Activated CD4-positive, CD25-positive, alpha-beta regulatory T cell treated with anti-CD3 and anti-CD28 coated beads, Interleukin-2, amount 50 U/mL, for 16 hours (primary cell): ENCODE measurements at places on chromosomes 3 and 15.

- no peak for DNase-seq
These were observed 476 bp downstream of the IP6K2 start for GRCh38 chr3:48716508-48716981.

GRCh38 chr3:168512802-168513201 is 417.1 kb upstream of the GOLIM4 start:
- no peak for DNase-seq

DNA sequence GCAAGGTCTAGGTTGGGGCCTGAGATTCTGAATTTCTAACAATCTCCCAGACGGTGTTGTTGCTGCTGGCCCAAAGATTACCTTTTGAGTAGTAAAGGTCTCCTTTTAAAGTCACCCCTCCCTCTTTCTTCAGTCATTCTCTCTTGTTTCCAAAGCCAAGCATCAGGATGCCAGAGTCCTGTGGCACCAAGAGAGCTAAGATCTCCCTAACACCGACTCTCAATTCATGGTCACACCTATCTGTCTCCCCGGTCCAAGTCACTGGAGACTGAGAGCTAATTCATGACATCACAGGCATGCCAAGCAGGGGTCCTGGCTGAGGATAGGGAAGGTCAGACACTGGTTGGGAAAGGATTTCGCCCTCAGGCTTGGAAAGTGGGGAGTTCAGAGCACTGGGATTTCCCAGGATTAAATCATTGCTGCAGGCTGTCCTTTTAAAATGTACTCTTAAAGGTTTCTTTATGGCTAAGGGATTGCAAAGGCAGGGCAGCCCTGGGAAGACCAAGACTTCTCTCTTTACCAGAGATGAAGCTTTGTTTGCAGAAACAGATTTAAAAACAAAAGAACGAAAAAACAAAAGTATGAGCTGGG is 7.3 kb downstream of the SHOX2 start:
- DNase-seq, result no peak

- DNase-seq, result no peak
These were observed 81.4 kb downstream of the PDE8A start for GRCh38 chr15:85063088-85063487.

DNA sequence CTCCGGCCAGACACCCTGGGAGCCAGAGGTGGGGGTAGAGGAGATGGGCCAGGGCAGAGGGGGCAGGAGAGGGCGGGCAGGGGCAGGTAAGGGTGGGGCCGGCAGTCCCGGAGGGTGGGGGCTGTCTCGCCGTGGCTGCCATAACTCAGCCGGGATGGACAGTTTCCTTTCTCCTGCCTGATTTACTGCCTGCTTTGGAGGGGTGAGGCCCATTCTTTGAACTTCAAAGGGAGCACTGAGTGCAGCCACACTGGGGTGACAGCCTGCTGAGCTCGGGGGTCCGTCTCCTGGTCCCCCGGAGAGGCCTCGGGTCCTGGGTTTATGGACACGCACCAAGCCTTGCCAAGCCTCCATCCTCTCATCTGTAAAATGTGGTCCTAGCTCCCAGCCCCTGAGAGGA is 135.4 kb downstream of the FBLN2 start:
- no peak for DNase-seq

GRCh38 chr3:193780810-193781478 is 187.9 kb downstream of the OPA1 start:
- DNase-seq, result no peak
